Left renal pelvis (tissue), 4 donors: ENCODE measurements at places on chromosomes 3 and 15. TPM values are rescaled to one million over a fixed set of nuclear protein-coding genes. Genes with fewer than 3 reads are reported as not detected.

GRCh38 chr3:168124291-168124690, 28.6 kb upstream of the GOLIM4 start:
- no peak for DNase-seq

GRCh38 chr3:157810924-157811718, 295.1 kb downstream of the SHOX2 start:
- no peak for DNase-seq

DNA sequence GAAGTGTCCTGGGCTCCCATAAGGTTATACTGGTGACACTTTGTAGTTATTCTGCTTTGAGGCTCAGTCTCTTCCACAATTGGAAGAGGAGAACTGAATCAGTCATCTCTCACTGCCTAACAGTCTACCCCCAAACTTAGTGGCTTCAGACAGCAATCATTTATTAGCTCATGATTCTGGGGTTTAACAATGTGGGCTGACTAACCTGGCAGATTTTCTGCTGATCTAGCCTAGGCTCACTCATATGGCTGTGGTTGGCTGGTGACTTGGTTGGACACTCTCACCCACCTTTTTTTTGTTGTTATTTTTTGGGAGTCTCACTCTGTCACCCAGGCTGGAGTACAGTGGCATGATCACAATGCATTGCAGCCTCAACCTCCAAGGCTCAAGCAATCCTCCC, 7.1 kb downstream of the GPD1L start:
- no peak for DNase-seq

DNA sequence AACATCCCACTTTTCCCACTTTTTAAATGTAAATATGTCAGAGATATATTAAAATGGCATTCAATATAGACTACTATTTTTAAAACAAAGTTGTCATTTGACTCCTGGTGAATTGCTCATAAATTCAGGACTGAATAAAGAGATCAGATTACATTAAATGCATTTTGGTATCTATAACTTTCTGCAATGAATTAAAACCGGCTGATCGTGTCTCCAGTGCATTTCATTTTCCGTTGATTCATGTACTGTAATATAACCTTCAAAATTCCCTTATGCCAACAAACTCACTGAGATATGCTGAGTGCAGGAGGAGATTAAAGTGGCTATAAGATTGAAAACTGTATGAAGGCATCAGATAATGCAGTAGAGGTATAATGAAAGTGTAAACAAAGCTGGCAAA, 361.1 kb upstream of the CDIN1 start:
- no peak for DNase-seq

GRCh38 chr3:17039594-17039993, 154.8 kb downstream of the PLCL2 start:
- no peak for DNase-seq

- DNase-seq = no peak
Observed at GRCh38 chr15:55532944-55533343, 24.9 kb upstream of the DNAAF4 start.

DNA sequence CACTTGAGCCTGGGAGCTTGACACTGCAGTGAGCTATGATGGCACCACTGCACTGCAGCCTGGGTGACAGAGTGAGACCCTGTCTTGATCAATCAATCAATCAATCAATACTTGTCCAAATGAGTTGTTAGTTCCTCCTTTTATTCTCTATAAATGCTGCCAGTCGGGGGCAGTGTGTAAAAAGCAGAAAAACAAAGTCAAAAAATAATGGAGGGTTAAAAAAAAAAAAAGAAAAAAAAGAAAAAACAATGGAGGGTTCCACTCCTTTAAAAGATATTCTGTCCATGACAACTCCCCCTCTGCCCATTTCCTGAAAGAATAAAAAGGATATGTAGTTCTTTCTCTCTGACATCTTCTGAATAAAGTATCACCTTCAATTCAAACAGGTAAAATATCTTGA, 1068.6 kb downstream of the FHIT start:
- DNase-seq = no peak

GRCh38 chr15:73965758-73966113, 26.4 kb downstream of the STOML1 start:
- DNase-seq = no peak

- no peak for DNase-seq
Observed at GRCh38 chr3:111284503-111285183, 213.0 kb downstream of the NECTIN3 start.

GRCh38 chr15:68770216-68770615, 50.5 kb downstream of the ANP32A start:
- no peak for DNase-seq

GRCh38 chr15:29124581-29125381, 144.8 kb downstream of the NSMCE3 start:
- no peak for DNase-seq

- no peak for DNase-seq
Observed at GRCh38 chr3:100500320-100500880, 8.0 kb downstream of the TMEM45A start.

- no peak for DNase-seq
Observed at GRCh38 chr3:188472336-188472735, 318.4 kb downstream of the LPP start.

DNA sequence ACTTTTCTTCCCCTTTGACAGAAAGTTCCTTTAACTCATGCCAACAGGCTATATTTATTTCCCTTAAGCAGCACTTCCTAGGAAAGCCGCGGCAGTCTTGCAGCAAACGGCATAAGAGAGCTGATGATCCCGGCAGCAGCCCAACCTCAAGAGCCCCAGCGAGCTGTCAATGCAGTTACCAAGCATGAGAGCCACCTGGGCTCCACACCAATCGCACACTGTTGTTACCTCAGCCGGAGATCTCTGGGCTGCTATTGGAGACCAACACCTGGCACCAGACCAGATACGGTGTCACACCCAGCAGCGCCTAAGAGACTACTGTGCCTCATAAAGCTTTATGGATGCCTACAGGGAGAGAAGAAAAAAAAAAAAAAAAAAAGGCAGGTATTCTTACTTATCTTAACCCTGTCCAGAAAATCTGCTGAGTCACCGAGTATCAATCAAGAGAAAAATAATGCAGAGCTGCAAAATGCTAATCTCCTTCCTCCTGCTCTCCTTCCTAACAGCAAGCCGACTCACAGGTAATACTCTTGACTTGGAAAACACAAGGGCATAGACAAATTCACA, 11.7 kb downstream of the ABCC5 start:
- DNase-seq = peak; percentile 71

DNA sequence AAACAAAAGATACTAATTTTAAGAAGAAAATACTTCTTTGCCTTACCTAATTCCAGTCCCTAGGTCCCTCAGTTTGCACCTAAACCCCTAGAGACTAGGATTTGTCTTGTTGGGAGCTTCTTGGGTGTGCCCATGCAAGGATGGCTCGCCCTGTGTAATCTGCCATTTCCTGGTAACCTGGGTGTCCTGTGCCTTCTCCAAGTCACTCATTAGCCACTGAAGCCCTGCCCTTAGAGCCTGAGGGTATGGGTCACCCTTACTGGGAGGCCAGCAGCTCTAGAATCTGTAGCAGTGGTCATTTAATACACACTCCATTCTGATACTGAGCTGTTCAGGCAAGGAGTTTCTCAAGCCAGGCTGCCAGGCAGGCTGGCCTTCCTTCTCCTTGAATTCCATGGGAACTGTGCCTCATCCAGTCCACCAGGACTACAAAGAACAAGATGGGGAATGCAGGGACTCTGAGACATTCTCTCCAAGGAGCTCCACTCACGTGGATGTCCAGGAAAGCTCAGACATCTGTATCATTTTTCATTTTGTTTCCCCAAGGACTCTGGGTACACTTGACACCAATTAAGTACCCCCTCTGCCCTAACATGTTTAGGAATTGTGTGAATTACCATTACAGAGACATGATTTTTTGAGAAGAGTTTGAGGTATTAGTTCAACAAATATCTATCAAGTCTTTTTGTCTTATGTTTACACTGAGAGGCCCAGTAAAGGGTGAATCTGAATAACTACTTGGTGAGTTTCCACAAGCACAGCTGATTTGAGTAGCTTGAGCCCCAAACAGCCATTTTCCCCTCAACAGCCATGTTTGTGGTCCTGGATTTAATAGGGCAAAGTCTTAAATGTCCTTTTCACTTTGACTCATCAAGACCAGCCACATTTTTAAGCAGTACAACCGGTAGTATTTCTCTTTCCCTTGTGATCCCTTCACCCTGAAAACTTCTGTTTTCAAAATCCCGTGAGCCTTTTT, 52.6 kb downstream of the ARNT2 start:
- DNase-seq = no peak

GRCh38 chr3:153652076-153652475, 469.1 kb upstream of the ARHGEF26 start:
- DNase-seq = no peak

GRCh38 chr15:94943888-94944287, 712.5 kb downstream of the MCTP2 start:
- no peak for DNase-seq

- DNase-seq = no peak
Observed at GRCh38 chr3:133892541-133893231, 3.0 kb downstream of the RAB6B start.

Gene QRICH1
- 80.5 TPM for polyA plus RNA-seq

Gene IL17RE
- polyA plus RNA-seq = 10.5 TPM

Gene MAP1A
- polyA plus RNA-seq = 14.7 TPM

Gene TMCO5A
- not detected for polyA plus RNA-seq

Gene KLHDC8B
- polyA plus RNA-seq = 43.2 TPM

Gene GHRL
- polyA plus RNA-seq = 1.5 TPM

Gene UNC13C
- 9.9 TPM for polyA plus RNA-seq
